Activated CD4-positive, alpha-beta T cell treated with anti-CD3 and anti-CD28 coated beads for 1 hour (primary cell): ENCODE measurements at places on chromosomes 2 and 18.
A peak's percentile ranks its signal among the peaks of the same experiment; 100 is the strongest.

- no peak for DNase-seq
These were observed 44.3 kb upstream of the AGAP1 start for GRCh38 chr2:235449568-235449967.

GRCh38 chr18:33183136-33183535, 257.4 kb downstream of the CCDC178 start:
- no peak for DNase-seq

GRCh38 chr2:203679401-203679800, 27.0 kb upstream of the CD28 start:
- no peak for DNase-seq

DNA sequence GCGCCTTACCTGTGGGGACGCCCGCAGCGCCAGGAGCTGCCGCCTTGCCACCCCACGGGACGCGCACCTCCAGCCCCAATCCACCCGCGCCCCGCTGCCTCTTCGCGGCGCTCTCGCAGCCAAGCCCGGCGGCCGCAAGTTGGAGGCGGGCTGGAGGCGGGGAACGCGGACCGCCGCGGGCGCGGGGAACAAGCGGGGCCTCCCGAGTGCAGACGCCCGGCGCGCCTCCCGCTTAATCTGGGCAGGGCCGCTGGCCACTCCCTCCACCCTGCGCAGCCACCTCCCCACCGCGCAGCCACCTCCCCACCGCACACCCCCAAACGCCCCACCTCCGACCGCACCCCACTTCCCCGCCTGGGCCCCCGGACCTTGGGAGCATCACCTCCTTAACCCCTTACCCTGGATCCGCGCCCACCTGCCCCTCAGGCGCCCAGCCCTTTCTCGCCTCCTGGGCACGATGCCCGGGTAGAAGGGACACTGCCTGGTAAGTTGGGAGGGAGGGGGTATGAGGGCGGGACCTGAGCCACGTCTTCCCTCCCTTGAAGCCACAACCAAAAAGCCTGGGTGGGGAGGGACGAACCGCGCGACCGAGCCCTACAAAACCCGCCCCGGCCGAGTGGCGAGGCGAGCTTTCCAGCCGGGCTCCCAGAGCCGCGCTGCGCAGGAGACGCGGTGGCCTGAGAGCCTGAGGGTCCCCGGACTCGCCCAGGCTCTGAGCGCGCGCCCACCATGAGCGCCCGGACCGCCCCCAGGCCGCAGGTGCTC, at the start of the genes COL4A3 and COL4A4:
COL4A3 (plus strand) TSS at position 627 of the 765 bp plus-strand sequence; CDS start at position 730, 103 bp downstream.
COL4A4 (minus strand) TSS at position 208 of the 765 bp plus-strand sequence. CDS start 16,722 bp downstream, outside the sequence.
- no peak for DNase-seq

GRCh38 chr2:8238521-8239230, 443.2 kb upstream of the ID2 start:
- DNase-seq, result no peak

- DNase-seq, result no peak
These were observed 76.4 kb downstream of the C2orf74 start for GRCh38 chr2:61238219-61239012.

DNA sequence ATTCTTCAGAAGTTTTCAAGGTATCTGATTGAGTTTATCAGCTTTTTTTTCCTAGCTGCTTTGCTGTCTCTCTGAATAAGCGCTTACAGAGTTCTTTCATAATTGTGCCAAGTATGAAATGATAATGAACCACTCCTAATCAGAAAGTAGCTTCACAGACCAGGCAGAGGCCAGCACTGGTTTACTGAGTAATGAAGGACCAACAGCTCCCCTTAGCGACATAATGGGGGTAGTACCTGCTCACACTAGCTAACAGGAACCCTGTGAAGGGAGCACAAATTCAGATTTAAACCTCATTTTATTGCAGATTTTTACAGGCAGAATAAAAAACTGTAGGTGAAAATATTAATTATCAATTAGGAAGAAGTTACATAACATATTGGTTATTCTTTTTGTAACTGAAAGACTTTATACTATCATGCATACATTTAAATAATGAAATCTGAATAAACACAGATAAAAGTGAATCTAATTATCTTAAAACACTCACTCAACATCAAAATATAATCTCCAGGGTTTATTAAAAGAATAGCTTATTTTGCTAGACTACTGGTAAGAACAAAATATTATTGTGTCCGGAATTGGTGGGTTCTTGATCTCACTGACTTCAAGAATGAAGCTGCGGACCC, 53.7 kb upstream of the LRRC30 start:
- DNase-seq, result no peak

GRCh38 chr2:31217465-31218200, at the start of gene CAPN14:
Gene CAPN14, minus strand, starts transcription at chr2:31217515. Its CDS starts 12,068 bp downstream, at chr2:31205447.
- no peak for DNase-seq

DNA sequence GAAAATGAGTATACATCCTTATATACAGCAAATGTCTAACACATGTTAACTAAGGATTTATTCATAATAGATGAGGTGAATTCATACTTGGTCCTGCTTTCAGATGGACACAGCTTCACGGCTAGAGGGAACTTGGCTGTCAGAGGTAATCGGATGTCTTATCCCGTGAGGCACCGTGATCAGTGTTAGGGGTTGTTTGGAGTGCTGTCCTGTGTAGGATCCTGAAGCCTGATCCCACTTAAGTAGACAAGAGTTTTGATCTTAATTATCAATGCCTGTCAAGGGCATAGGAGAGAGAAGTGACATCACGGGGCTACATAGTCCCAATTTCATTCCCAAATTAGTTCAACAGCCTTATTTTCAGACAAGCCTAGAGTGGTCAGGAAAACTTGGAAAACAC, 204.6 kb downstream of the RNF144A start:
- no peak for DNase-seq

DNA sequence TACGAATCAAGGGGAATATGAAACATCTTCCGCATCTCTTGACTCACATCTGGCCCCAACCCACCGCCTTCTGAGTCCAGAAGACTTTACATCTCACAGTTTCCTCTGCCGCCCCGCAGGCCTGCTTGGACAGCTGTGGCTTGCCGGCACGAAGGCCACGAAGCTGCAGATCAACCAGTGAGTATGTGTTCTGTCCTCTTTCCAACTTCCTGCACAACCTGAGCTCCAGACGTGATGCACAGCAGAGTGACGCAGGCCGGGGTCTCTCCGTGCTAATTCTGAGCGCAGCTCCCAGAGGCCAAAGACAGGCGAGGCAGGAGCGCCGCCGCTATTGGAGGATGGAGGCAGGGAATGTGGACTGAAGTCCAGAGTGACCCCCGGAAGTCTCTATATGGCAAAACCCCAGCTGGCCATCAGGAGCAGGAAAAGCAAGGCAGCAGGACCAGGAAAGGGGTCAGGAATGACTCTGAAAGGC, 93.5 kb downstream of the ZCCHC2 start:
- DNase-seq, result no peak

GRCh38 chr2:108619925-108620620, 85.8 kb downstream of the LIMS1 start:
- no peak for DNase-seq

GRCh38 chr2:232325324-232326273, 53.0 kb upstream of the ALPP start:
- no peak for DNase-seq

- DNase-seq, result peak; percentile 29
These were observed 101.0 kb upstream of the ZNF236 start for GRCh38 chr18:76721207-76721996.

DNA sequence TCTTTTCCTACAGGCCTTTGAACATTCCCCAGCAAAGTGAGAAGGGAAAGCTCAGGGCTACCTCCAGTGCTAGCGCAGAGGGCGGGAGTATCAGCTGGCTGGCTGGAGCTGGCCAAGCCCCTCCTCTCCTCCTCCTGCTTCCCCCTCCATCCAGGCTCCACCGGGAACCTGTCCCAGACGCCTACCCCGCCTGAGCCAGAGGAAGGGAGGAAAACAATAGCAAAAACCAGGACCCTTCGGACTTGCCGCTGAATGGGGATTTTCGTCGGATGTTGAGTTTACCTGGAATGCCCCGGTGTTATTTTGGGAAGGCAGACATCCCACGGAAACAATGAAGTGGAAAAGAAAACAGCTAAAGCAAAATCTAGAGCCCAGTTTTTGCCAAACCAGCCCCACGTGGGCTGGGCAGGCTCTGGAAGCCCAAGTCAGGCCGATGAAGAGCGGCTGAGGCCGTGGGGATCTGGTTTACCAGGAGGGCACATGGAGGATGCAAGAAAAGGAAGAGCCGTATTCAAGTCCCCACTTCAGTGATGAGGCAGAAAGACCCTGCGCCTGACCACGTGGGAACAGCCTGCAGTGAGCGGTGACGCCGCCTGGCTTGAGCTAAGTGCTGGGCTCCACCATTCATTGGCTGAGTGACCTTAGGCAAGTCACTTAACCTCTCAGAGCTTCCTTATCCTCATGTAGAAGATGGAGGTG, 100.4 kb upstream of the LCLAT1 start:
- no peak for DNase-seq

DNA sequence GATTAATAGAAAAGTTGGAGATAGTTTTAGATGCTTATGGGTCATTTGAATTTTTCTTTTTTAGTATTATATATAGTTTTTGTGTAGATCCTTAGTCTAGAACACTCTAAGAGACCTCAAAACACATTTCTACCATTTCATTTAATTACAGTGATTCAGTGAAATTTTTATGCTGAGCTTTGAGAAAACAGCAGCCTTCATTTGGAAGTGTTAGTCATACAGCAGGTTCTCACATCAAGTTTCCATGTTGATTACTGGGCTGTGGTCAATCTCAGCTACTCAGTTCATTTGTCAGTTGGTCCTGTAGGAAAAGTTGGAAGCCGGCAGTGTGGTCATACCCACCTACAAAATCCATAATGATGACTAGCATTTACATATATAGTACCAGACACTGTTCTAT, 37.9 kb downstream of the MAP3K19 start:
- DNase-seq, result no peak
